ENCODE measurements at places on chromosomes 2 and 18. TPM values are rescaled to one million over a fixed set of nuclear protein-coding genes. Genes with fewer than 3 reads are reported as not detected.

The METTL4 gene
- total RNA-seq: 22.1 TPM

The RFX8 gene
- total RNA-seq: 24.1 TPM

The LGALSL gene
- 11.0 TPM for total RNA-seq

The DHX57 gene
- 25.0 TPM for total RNA-seq

The RIT2 gene
- not detected for total RNA-seq

The SIX3 gene
- total RNA-seq: not detected
